GM12878 (cell line): ENCODE measurements at places on chromosomes 16 and 17. TPM values are rescaled to one million over a fixed set of nuclear protein-coding genes. Genes with fewer than 3 reads are reported as not detected.

ZMYND15 gene
- not detected in 2 replicates for polyA plus RNA-seq

C16orf96 gene
- not detected in 2 replicates for polyA plus RNA-seq

TBC1D24 gene
- polyA plus RNA-seq, result 4.0 and 5.8 TPM in 2 replicates

CRISPLD2 gene
- polyA plus RNA-seq, result not detected in 2 replicates

CA4 gene
- not detected in 2 replicates for polyA plus RNA-seq

SYNGR3 gene
- 2.1 and 5.6 TPM in 2 replicates for polyA plus RNA-seq

RND2 gene
- polyA plus RNA-seq, result 0.04 TPM in 1 of 2 replicates, not detected in the other

MYH13 gene
- polyA plus RNA-seq, result 0.03 TPM in 1 of 2 replicates, not detected in the other

PPL gene
- polyA plus RNA-seq, result 0.14 and 0.19 TPM in 2 replicates

FOXJ1 gene
- not detected in 2 replicates for polyA plus RNA-seq

CDYL2 gene
- 4.0 and 4.5 TPM in 2 replicates for polyA plus RNA-seq

DYNLRB2 gene
- 0.93 TPM in 1 of 2 replicates, not detected in the other for polyA plus RNA-seq

TMEM235 gene
- polyA plus RNA-seq, result not detected in 2 replicates
